ENCODE measurements at places on chromosomes 4 and X.

GRCh38 chr4:137531986-137532868 lies at the start of gene PCDH18:
TSS of gene PCDH18 (minus strand) at chr4:137532494. CDS start at chr4:137532088, 406 bp downstream.
- peak; percentile 1 for DNase-seq

- DNase-seq, result no peak
Measured at GRCh38 chr4:121238461-121238860, 74.3 kb upstream of the TNIP3 start.

DNA sequence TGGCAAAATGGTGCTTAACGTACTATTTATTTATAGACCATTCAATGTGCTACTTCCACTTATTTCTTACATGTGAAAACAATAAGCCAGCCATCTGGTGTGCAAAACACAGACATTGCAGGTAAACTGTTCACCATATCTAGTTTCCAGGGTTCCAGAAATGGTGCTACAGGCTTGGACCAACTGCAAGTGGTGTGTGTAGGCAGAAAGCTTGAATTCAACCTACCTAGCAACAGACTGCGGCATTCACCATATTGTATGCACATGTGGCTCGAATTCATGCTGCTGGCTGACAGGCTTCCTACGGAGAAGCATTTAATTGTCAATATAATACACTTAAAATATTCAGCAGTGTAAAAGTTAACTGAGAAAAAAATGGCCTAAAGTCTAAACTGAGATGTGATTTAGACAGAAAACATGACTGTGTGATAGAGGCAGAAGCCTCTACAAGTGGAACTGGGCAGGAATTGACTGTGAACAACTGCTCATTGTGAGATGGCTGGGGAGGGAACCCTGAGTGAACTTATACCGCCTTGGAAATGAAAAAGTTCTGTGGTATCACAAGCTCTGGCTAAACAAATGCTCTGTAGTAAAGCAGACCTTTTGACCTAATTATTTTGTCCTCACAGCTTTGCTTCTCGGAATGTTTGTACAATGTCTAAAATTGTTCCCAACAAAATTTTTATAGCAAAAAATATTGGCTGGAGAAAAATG lies 434.7 kb downstream of the GRIA2 start:
- no peak for DNase-seq

DNA sequence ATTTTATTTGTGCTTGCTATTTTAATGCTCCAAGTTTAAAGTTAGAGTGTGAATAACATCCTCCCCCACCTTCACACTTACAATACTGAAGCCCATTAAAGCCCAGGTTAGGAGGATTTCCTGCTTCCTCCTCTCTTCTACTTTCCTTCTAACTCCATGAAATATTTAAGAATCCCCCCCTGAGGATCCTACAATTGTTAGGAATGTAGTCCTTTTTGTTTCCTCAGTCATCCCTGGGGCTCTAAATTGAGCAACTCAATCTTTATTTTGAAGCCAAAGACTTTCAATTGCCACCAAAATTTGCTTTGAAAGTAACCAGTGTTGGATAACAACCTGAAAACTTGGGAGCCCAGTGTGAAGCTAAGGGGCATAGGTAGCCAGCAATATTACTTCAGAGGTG lies 276.9 kb downstream of the FAM47A start:
- DNase-seq, result no peak

DNA sequence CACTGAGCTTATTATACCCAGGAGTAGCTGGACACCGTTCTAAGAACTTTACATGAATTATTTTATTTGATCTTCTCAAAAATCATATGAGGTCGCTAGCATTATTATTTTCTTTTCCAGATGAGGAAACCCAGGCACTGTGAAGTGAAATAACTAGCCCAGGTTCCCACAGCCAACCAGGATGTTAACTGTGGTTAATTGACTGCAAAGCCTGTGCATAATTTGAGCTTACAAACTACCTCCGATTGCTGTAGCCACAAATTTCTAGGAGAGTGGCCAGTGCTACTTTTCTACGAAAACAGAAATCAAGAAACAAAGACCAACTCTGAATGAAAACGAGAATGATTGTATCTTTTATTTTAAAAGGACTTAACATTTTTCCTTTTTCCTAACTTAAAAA lies 27.2 kb downstream of the SPRY1 start:
- no peak for DNase-seq

DNA sequence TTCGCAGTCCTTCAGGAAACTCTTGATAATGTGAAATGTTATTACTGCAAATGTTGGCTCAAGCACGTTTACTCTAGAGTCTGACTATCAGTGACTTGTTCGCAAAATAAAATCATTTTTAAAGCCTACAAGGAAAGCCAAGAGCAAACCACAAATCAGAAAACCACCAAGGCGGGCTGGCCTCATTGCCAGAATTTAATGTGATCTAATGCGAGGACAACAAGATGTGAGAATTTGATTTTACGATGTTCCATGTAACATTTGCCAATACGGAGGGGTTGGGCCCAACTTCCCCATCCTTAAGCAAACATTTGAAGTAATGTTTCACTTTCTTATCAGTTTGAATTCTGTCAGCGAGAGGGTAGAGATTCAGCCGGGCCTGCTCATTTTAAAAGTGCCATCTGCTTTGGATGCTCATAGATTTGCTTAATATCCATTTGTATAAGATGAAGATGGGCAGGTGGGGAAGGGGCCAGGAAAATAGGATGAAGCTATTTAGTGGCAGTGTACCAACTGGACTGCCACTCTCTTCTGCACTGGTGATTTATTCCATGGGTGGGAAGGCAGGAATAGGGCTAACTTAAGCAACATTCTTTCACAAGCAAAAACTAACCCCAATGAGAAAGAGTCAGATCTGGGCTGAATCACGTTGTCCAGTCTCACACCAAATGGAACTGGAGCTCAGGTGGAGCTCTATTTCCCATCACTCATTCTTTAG lies 225.3 kb downstream of the ANAPC10 start:
- no peak for DNase-seq

GRCh38 chrX:54640736-54641135 lies 110.7 kb downstream of the GNL3L start:
- DNase-seq, result no peak

GRCh38 chr4:71366766-71367165 lies 27.9 kb downstream of the SLC4A4 start:
- no peak for DNase-seq

DNA sequence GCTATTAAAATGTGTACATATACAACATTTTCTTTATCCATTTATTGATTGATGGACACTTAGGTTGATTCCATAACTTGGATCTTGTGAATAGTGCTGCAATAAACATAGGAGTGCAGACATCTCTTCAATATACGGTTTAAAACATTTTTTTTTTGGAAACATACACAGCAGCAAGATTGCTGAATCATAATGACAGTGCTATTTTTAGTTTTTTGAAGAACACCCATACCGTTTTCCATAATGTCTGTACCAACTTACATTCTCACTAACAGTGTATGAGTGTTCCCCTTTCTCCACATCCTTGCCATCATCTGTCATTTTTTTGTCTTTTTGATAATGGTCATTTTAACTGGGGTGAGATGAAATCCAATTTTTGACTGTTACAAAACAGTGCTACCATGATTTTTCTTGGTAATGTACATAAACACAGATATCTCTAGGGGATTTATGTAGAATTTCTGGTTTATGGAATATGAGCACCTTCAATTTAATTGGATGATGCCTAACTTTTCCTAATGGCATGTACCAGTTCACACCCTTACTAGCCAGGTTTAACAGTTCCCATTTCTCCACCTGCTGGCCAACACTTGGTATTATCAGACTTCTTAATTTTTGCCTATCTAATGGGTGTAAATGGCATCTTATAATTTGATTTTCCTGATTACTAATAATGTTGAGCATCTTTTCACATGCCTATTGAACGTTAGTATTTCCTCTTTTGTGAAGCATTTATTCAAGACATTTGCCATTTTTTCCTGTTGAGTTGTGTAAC lies 21.0 kb upstream of the TMSB15B start:
- DNase-seq, result no peak

GRCh38 chr4:154189346-154189745 lies 302.3 kb downstream of the DCHS2 start:
- no peak for DNase-seq

DNA sequence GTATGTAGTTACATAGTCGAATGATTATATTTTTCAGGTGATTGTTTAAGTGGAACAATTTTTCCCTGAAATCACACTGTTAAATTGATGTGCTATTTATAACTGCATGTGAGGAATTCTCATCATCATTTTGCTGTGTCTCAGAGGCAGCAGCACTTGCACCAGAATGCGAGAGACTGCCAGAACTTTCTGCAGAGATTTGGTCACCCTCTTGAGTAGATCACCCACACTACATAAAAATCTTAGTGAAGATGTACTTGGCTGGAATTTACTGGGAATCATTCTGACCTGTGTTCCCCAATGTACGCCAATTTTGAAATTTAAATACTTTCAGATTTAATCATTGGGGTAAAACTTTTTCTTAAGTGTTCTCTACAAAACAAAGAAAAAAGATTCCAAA lies 5.4 kb downstream of the UGT2B4 start:
- DNase-seq, result no peak

GRCh38 chrX:39796856-39797255 lies 300.9 kb downstream of the BCOR start:
- DNase-seq, result no peak

DNA sequence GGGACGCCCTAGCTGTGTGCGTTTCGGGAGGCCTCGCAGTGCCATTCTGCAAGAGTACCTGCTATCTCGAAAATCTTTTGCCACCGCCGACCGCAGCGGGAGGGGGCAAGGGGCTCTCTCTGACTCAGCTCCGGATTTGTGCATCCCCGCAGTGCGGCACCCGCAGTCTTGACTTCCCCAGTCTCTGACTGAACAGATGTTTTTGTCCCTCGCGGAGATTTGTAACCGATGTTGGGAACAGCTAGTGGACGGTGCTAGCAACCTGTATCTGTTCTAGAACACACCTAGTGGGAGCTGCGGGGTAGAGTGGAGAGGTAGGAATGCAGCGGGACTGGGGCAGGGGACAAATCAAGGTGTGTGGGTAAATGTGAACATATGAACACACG lies 17.2 kb downstream of the NKX6-1 start:
- DNase-seq, result no peak

DNA sequence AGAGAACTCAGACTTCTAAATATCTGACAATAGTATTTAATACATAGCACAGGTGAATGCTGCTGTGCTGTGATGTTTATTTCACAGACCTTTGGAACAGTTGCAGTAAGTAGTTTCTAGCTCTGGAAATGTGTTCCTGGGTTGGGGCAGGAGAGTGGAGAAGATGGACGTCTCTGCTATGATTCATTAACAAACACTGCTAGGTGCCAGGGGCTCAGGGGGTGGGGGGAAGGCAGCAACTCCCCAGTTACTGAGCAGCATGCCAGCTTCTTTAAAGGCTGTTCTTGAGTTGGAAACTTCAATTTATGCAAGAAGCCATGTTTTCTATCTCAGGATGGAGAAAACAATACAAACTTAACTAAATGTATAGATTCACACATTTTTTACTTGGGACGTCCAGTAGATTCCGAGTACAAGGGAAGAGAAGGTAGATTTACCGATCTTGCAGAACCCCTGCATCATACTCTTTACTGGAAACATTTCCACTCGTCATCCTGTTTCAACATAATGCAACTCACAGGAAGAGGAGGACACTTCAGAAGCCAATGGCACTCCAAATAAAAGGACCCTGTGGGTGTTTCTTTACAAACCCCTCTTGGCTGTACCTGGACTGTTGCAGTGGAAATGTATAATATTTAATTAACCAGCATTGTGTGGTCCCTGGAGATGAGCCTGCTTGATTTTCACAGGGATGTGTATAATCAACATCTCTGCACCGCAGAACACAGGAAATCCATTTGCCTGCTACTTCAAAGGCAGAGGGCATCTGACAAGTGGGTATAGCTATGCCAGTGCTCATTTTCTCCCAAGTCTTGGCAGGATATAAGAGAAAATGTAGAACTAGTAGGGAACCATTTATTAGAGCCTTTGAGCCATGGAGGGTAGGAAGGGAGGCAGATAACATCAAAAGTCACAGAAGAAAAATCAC lies 171.4 kb downstream of the SH3KBP1 start:
- DNase-seq, result no peak

- no peak for DNase-seq
Measured at GRCh38 chrX:30513284-30513683, 64.3 kb downstream of the TASL start.

DNA sequence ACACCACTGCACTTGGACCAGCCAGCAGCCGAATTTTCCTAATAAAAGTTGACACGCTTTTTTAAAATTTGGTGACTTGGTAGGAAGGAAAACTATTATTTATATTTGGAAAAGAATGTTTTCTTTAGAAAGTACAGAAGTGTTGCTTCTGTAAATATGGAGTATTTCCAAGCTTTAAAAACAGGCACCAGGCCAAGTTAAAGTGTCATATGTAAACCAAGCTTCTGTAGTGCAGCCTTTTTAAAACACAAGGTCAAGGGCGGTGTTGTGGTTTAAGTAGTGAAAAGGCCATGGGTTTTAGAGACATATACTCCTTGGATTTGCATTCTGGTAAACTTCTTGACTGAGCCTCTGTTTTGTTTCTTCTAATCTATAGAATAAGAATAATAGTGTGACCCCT lies 62.7 kb downstream of the TRIM2 start:
- DNase-seq, result no peak

- DNase-seq, result no peak
Measured at GRCh38 chr4:89708903-89709421, 128.0 kb downstream of the SNCA start.

- no peak for DNase-seq
Measured at GRCh38 chr4:153257991-153258390, 53.7 kb downstream of the TRIM2 start.

DNA sequence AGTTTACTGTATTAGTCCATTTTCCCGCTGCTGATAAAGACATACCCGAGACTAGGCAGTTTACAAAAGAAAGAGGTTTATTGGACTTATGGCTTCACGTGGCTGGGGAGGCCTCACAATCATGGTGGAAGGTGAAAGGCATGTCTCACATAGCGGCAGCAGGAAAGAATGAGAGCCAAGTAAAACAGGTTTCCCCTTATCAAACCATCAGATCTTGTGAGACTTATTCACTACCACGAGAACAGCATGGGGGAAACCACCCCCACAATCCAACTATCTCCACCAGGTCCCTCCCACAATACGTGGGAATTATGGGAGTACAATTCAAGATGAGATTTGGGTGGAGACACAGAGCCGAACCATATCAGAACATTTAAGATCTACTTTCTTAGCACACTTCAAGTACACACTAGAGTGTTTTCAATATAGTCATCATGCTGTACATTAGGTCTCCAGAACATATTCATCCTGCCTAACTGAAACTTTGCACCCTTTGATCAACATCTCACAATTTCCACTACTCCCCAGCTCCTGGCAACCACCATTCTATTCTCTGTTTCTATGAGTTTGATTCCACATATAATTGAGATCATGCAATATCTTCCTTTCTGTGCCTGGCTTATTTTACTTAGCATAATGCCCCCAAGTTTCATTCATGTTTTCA lies 341.0 kb downstream of the ARHGAP24 start:
- no peak for DNase-seq

DNA sequence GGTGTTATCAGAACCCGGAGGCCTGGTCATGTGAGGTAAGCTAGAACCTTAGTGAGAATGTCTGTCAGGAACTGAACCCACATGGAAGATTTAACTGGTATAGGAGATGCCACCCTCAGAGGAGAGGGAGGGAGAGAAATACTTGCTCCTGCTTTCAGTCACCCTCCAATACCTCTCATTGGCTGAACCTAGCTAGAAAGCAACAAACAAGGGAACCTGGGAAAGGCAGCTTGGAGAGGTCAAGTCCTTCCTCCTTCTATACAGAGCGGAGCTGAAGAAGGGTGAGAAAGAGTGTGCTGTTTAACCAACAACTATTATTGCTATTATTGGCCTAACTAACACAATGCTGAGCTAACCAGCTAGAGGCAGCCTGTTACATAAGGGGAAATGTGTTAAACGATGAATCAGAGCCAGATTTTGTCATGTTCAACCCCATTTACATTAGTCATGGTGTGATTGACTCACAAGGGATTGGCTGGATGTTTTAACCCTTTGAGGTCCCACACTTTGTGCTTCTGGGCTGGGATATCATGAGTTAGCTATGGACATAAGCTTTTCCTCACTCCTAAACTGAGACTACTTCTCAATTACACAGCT lies 96.5 kb upstream of the ESX1 start:
- DNase-seq, result no peak

Data from CD4-positive, alpha-beta T cell treated with Interleukin-1 beta for 1 hour (primary cell).